ENCODE measurements at places on chromosomes 7 and 10.

DNA sequence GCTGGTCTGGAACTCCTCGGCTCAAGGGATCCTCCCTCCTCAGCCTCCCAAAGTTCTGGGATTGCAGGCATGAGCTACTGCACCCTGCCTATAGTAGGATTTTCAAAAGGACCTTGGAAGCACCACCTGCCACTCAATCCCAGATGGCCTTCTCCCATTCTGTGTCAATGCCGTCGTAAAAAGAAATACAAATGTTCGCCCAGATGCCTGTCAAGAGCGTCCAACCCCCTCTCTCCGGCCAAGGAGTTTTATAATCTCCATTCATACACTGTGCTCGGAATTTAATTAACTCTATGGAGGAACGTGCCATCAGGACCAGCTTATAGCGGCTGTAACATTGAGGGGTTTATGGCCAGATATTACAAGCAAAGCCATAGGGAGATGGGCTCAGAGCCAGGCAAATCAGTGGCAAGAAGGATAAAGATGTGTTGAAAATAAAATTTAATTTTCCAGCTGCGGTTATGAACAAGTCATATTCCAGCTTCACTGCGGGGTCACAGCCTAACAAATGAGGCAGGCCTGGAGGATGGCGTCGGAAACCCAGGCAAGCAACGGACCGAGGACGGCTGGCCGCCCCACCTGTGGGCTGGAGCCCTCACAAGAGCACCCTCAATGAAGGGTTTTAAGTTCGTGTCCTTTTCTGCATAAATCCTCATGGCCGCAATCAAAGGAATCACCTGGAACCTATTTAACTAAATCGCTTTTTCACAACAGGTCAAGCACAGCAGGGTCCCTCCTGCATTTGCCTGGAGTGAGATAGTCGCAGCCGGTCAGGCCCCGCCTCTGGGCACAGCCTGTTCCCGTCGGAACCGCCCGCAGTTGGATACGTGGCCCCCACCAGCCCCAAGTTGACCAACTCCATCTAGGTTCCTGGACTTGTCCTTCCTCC is 374.5 kb upstream of the FOXK1 start:
- DNase-seq = no peak

- DNase-seq = no peak
These were observed 131.3 kb downstream of the LHPP start for GRCh38 chr10:124592736-124593430.

DNA sequence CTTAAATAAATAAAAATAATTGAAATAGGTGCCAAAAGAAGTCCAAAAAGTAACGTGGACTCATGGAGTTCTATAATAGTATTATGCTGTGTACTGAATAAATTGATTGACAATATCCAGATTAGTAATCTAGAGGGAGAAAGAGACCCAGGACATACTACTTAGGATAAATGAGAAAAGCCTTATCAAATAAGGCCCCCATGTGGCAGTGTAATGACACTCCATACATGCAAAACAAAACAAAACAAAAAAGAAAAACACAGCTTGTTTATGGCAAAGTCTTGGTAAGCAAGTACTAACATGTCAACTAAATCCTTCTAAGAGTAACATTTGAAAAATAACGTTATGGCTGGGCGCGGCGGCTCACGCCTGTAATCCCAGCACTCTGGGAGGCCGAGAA is 3.6 kb upstream of the RUNDC3B start:
- no peak for DNase-seq

- no peak for DNase-seq
These were observed 283.4 kb downstream of the GRID1 start for GRCh38 chr10:86083206-86083605.

DNA sequence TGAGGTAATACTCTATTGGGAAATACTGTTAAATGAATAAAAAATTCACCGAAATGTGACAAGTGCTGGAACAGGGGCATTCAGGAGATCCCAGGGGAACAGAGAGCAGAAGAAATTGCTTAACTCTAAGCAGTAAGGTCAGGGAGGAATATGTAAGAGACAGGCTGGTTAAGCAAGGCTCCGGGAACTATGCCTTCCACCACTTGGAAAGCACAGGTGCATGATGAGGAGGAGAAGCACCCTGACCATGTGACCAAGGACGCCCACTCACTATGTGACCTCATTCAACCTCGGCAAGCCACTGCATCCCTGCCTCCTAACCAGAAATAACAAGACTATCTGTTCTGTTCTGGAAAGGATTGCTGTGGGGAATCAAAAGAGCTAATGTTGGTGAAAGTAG is 218.4 kb downstream of the ELMO1 start:
- DNase-seq = no peak

GRCh38 chr7:140607441-140607989 is 33.1 kb downstream of the DENND2A start:
- DNase-seq = no peak

DNA sequence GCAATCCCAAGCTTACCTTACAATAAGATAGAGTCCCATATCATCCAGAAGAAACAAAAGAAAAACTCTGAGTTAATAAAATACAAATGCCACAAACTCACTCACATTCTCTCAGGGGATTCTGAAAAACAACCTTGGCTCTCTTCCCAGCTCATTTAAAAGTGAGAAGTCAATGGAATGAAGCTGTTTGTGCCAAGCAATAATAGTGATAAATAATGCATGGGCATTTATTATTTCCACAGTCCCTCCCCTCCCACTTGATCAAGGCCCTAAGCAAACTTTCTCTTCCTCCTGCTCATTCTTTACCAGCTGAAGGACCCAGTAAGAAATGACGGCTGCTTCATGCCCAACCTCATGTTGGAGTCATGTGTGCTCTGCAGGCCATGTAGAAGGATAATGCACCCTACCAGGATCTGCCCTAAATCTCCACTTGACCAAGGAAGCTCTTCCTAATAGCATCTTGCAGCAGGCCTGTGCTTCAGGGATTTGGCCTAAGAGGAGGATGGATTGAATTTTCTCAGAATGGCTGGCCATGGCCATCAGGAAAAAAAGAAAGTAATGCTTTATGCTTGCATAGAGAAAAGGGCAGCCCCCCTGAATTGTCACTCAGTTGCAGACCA is 451.3 kb downstream of the GPAM start:
- DNase-seq = no peak

DNA sequence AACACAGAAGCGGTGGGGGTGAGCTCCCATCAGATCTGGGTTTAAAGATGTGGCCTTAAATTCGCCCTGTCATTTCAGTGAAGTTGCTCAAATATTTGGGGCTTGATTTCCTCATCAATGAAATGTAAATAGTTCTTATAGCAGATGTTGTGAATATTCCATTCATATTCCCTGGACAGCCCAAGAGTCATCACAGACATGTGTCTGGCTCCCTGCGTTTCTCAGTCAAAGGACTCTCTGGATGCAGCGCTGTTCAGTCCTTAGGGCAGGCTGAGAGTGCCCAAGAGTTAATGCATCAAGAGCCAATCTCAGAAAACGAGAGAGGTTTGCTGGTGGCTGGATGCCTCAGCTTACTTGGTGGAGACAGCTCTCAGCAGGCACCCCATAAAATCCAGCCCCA is 475.5 kb upstream of the VSTM2A start:
- no peak for DNase-seq

DNA sequence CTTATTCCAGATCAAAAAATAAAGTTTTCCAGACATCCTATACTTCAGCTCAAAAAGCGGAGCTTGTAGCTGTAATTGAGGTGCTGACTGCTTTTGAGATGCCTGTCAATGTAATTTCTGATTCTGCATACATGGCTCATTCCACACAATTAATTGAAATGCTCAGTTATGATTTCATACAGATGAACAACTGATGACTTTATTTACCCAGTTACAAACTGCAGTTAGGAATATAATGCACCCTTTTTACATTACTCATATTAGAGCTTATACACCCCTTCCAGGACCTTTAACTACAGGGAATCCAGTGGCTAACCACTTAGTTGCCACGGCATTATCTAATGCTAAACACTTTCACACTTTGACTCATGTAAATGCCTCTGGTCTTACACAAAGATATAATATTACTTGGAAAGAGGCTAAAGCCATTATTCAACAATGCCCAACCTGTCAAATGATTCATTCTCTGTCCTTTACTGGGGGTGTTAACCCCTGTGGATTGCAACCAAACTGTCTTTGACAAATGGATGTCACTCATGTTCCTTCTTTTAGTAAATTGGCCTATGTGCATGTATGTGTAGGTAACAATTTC is 147.3 kb downstream of the ZNF33B start:
- no peak for DNase-seq

DNA sequence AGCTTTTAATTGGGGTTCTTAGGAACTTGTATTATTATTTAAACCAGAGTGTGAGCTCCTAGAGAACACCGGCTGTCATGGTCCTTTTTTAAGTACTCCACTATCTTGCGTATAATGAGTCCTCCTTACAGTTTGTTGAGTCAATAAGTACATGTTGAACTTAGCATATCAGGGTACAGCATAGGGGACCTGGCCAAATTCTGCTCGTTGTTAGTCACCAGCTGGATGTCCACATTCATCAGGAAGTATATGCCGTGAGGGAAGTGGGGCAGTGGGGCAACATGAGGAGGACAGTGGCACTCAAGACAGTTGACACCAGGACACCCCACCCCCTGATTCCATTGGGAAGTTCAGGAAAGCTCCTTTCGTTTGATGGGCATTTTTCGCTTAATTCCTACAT is 16.6 kb downstream of the RPP30 start:
- no peak for DNase-seq

GRCh38 chr10:109450702-109451101 is 472.6 kb downstream of the XPNPEP1 start:
- peak; percentile 89 for DNase-seq

DNA sequence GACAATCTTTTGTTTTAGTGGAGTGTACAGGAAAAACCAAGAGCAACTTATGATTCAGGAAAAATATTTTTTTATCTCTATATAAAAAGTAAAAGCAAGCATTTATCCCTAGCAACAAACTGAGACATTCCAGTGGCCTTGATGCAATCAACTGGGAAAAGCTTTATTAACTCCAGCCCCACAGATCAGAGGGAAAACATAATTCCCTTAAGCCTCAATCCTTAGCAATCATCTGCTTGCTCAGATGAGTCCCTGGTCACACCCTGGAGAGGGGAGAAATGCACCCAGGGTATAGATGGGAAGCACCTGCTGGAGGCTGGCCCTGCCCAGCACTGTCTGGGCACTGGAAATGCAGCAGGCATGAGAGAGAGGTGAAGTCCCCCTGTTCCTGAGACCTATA is 636.6 kb downstream of the TNS3 start:
- DNase-seq = no peak

Measured in neuronal stem cell (in vitro differentiated cells).